ENCODE measurements at places on chromosomes 5 and 9.
A peak's percentile ranks its signal among the peaks of the same experiment; 100 is the strongest.

DNA sequence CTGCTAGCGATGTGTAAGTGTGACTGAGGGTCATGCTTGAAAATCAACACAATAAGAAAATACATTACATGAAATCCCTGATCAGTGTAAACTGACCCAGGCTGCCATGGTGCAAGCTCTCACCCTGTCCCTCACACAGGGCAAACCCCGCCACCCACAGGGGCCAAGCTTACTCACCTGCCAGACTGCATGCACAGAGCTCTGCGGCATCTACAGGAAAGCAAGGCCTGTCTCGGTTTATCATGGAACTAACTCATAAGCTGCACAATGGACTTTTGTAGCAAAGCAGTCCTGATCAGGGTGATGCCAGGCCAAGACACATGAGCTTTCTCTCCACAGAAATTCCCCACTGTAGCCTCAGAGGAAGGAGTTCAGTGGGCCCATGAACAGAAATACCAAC is 9.7 kb downstream of the IPPK start:
- no peak for DNase-seq

- peak; percentile 44 for DNase-seq
Observed at GRCh38 chr5:149392718-149393117, 13.6 kb upstream of the IL17B start.

DNA sequence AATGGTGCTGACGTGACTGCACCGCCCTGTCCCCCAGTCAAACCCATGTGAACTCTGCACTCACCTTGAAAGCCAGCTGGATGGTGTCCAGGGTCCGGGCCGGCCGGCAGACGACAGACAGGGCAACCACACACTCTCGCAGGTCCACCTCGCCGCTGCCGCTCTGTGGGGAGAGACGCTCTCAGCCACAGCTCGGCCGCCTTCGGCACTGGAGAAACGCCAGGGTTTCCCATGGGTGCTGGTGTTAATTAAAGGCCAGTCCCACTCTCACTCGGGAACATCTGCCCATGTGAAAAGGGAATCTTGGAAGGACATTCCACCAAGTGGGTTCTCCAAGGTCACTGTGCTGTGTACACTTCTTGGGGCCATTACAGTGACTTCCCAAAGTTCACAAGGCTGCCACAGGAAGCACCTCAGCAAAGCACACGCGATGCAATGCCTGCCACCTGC is 25.5 kb upstream of the SLC6A3 start:
- no peak for DNase-seq

DNA sequence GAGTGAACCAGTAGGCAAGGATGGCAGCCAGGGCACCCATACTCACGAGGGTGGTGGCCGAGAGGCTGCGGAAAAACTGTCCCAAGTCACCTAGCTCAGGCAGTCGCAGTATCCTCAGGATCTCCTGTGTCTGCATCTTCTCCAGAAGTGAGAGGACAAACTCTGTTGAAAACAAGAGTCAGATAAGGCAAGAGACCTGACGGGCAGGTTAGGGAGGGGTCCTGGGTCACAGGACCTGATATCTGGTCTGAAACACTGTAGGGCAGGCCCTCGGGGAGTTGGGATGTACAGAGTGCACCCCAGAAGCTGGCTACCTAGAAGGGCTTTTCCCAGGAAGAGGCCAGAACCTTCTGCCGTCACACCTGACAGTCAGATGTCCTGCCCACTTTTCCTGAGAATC is 17.4 kb downstream of the ACSL6 start:
- no peak for DNase-seq

- peak; percentile 26 for DNase-seq
Observed at GRCh38 chr9:92680166-92681119, 10.5 kb upstream of the IPPK start.

GRCh38 chr5:37836235-37836591 is 3.6 kb downstream of the GDNF start:
- DNase-seq = no peak

DNA sequence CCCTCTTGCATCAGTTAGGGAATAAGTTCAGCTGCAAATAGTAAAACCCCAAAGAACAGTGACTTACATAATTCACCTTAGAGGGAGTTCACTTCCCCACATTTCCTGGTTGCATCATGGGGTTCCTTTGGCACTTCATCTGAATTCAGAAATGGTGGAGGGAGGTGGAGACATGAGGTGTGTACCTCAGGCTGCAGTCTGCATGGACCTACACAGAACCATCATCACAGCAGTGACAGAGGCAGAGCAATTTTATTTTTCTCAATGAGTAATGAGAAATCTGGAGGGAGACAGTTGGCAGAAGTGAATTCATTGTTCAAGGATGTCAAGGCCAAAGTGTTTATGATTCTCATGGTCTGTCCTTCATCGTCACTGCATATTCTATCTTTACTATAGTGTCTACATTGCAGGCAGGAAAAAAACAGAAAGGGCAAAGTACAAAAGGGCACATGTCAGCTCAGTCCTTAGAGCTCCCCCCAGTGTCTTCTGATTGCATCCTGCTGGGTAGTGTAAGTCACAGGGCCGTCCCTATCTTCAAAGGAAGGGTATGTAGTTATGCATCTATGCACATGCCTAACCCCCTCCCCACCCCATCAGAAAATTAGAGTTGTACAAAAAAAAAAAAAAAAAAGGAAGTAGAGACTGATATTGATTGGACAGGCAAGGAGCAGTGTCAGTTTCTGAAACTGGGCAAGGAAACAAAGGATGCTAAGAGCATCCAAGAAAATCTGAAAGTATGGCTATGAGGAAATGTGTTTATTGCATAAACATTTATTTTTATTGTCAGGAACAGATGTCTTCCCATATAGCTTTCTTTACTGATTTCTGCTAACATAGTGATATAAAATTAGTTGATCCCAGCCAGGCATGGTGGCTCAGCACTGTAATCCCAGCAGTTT is 132.7 kb upstream of the APC start:
- DNase-seq = no peak

- peak; percentile 5 for DNase-seq
Observed at GRCh38 chr9:31390403-31391025, 993.9 kb upstream of the ACO1 start.

GRCh38 chr9:613771-614347 is 227.6 kb upstream of the DMRT1 start:
- DNase-seq = peak; percentile 91

GRCh38 chr9:126146254-126147145 is 180.1 kb upstream of the MVB12B start:
- DNase-seq = peak; percentile 14

DNA sequence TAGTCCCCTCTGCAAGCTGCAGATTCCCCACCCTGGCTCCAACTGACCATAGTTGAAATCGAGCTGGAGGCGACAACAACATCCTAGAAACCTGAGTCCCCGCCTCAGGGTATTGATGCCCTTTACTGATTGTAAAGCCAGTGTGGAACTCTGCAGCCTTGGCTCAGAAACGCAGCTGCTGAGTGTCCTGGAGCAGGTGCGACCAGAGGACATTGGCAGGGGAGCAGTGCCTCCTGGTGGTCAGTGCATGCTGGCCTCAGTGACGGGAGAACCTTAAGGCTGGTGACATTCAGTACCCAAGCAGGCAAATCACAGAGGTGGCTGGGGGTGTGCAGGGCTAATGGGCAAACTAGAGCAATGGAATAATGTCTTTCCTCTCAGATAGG is 20.4 kb upstream of the ZNF354B start:
- DNase-seq = no peak

DNA sequence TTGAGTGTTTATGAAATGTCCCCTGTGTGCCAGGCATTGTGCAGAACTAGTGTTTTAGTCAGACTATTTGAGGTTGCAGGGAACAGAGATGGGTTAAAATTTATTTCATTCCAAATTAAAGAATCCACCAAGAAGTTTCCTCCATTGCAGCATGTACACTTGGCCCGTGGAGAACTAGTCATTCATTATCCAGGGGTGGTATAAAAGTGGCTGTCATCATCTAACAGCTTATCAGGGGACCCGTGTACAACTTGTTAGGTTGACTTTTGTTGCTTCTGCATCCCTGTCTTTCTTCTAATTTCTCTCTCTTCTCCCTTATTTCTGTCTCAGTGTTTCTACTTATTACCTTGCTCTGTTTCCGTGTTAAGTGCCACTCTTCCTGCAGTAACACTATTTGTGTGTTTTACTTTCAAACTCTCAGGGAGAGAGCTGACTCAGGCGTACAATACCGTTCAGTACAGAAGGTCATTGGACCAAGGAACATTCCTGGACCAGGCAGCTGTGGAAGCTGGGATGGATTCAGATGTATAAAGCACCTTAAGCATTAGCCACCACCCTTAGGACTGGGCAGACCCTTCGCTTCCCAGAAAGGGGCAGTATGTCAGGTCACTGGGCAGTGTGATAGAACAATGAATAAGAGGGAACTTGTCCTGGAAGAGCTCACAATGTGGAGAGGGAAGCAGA is 36.1 kb downstream of the MAP3K1 start:
- no peak for DNase-seq
